Sigmoid colon (tissue), 7 donors: ENCODE measurements at places on chromosomes 3 and 15. TPM values are rescaled to one million over a fixed set of nuclear protein-coding genes. Genes with fewer than 3 reads are reported as not detected.

- no peak for DNase-seq
These were observed 864.9 kb downstream of the FHIT start for GRCh38 chr3:60386306-60386705.

DNA sequence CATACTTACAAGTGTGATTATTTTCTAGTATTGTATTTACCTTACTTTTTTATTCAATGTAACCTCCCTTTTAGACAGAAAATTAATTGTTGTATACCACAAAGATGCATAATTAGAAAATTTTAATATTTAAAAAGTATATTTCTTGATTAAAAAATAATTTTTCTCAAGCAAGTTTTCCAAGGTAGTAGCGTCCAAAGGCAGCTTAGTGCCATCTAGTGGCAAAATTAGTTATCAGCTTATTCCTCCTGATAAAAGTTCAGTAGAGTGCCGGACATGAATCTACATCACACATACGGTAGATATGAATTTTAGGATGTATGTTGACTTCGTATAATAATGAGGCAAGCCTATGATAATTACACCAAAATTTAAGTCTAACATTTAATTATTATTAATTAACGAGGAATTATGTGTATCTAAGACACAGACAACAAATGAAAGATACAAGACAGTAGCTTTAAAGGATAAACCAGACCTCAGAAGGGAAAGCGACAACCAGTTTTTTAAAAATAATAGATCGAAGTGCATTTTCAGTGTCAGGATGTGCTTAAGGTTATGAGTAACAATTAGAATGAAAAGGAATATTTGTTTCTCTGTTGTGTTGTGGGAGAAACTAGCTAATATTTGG is 405.9 kb downstream of the ROBO1 start:
- no peak for DNase-seq

DNA sequence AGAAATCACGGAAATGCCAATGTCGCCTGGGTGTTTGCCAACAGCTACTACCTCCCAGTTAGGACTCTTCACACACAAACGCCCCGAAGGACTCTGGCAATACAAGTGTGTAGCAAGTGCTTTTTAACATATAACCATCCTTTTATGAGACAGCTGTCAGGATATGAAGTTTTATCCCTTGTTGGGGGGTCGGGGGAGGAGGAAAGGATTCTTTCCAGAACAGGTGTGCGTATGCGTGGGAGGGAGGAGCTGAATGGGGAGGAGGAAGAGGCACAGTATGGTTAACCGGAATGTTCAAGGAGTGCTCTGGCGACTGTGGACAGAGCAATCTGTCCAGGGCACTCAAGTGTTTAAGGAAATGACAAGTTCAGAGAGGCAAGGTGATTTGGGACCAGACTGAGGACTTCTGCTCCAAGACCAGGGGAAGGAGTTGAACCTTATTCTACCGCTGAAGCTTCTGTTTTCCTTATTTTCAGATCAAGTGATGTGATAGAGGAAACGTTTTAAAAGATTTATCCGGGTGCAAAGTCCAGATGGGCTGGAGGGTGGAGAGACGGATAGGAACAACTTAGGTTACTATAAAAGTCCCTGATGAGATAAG is 1.3 kb downstream of the TSPAN3 start:
- DNase-seq: no peak

DNA sequence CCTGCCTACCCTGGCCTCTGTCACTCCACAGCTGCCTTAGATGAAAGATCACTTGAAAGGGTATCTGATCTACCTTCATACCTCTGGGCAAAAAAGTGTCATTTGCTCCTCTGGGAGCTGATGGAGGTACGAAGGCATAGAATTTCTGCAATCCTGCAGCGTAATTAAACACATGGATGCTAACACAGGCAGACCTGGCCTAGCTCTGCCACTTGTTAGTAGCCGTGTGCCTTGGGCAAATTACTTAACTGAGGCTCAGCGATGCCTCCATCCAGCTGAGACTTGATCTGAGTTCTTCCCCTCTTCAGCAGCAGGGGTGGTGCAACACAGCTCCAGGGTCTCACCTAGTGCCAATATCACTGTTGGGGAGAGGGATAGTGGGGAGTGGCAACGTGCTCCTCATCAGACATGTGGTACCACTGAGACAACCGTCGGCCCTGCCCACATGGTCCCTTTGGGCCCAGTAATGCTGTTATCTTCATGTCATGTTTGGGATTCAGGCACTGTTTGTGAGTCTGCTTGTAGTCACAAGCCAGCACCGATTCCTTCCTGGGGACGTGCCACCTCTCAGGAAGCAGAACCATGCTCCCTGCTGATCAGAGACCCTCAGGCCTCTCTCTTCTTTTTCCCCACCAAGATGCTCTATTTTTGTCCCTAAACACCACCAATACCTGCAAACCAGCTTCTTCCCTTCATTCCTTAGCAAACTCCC is 34.1 kb upstream of the PIAS1 start:
- DNase-seq: no peak

DNA sequence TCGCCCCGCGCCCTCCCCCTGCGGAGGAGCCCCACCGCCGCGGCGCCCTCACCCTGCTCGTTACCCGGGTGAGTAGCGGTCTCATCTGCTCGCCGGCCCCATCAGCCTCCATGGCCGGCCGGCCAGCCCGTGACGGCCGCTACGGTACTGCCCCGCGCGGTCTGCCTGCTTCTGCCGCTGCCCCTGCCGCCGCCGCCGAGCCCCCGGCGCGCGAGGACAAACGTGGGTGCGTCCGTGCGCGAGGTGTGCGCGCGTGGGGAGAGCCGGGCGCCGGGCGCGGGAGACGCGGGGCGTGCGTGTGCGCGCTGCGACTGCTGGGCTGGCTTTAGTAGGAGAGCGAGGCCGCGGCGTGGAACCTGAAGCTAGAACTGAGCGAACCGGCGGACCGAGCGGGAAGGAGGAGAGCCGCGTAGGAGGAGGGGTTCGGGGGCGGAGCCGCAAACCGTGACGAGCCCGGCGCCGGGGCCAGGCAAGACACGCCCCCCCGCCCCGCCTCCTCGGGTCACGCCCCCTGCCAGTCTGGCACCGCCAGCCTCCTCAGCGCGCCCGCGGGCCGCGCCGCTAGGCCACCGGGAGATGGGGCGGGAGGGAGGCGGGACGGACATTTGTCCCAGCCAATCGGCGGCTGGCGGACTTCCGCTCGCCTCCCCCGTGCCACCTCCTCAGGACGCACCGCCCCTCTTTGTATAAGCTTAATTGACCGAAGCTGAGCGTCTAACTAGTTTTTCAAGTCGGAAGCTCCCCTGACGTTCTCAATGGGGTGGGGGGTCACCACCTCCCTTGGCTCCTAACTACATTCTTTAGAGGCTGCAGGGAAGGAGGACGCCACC is at the start of gene SLC4A7:
TSS of gene SLC4A7 (minus strand) at position 370 of the 830 bp plus-strand sequence. CDS start at position 112, 258 bp downstream.
- peak; percentile 99 for DNase-seq

GRCh38 chr15:31214158-31214863 is 112.3 kb upstream of the KLF13 start:
- no peak for DNase-seq

DNA sequence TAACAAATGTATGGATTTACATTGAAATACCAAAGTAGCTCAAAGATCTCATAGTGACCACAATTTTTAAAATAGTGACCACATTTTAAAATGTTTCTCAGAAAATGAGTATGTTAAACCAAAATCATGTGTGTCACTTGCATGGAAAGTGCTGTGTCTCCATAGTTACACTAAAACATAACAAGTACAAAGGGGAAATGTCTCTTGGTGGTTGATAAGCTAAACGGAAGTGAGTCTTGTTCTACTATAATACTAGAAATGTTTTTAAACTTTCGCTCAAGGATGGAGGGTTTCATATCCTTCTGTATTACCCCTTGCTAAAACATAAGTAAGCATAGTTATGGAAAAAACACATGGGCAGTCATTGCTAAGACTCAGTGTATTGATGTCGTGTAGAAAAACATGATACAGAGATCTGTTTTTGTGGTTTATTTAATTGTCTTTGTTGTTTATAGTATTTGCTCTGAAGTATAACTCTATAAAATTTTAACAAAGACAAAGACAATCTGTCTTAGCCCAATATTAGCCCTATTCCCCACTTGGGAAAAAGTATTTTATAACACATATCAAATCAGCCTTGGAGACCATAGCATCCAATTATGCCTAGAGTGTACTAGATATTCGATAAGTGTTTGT is 27.0 kb upstream of the DENND4A start:
- no peak for DNase-seq

GRCh38 chr3:195715134-195715533 is 5.6 kb upstream of the MUC20 start:
- no peak for DNase-seq

DNA sequence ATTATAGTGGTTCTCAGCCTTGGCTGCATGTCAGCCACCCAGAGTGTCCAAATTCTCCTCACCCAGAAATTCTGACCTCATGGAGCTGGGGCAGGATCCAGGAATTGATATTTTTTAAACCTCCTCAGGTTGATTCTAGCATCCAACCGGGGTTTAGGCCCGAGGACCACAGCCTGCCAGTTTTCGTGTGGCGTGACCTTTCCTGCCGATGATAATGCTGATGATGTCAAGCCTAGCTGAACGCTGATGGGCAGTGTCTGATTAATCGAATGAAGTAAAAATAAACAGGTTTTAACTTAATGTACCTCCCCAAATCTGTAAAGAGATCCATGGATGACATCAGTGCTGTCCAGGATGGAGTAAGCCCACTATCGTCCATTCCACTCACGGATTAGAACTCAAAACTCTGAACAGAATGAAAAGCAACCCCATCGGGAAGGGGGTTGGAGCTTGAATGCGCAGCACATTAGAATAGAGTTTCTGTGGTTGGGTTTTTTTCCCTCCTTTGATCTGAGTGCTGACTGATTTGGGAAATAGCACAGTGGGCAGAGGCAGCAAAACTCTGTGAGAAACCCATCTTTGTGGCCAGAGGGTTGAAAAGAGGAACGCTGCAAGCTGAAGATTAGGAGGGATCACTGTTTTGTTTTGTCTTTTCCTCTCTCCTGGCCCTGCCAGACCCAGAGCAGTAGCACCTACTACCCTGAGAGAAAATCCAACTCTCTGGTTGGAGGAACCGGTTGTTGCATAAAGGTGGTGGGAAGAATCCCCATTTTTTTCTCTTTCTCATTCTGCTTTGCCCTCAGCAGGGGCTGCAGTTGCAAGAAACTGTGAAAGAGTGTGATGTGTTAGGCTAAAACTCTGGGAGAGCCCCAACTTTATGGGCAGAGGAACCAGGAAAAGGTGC is 153.9 kb downstream of the APBA2 start:
- DNase-seq: no peak

GRCh38 chr3:54264050-54264449 is 141.7 kb downstream of the CACNA2D3 start:
- DNase-seq: no peak

DNA sequence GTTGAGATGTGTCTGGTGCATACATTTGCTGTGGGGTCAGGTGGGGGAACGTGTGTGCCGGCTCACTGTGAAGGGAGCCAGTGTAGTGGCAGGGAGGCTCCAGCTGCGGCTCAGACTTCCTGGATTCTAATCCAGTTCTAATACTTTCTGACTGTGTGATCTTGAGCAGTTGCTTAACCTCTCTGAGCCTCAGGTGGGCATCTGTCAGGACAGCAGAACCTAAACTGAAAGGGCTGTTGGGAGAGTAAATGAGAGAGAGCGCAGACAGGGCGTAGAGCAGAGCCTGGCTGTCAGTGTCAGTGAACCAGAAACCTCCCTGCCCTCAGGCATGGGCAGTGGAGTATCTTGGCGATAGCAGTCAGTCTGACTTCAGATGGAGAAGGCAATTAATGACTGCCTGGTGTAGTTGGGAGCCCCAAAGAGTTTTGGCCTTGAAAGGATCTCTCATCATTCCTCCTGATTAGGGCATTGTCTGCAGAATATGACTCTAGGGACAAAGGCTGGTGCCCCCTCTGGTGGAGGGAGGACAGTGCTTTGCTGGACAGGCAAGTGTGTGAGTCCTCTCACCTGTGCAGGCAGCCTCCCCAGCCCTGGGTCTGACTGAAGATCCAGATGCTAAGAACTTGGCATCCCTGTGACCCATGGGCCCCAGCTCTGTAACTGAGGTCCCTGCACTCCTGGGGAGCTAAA is 9.6 kb downstream of the KBTBD13 start:
- DNase-seq: peak; percentile 64

GRCh38 chr15:73049564-73050215 is 2.6 kb upstream of the NEO1 start:
- DNase-seq: no peak

DNA sequence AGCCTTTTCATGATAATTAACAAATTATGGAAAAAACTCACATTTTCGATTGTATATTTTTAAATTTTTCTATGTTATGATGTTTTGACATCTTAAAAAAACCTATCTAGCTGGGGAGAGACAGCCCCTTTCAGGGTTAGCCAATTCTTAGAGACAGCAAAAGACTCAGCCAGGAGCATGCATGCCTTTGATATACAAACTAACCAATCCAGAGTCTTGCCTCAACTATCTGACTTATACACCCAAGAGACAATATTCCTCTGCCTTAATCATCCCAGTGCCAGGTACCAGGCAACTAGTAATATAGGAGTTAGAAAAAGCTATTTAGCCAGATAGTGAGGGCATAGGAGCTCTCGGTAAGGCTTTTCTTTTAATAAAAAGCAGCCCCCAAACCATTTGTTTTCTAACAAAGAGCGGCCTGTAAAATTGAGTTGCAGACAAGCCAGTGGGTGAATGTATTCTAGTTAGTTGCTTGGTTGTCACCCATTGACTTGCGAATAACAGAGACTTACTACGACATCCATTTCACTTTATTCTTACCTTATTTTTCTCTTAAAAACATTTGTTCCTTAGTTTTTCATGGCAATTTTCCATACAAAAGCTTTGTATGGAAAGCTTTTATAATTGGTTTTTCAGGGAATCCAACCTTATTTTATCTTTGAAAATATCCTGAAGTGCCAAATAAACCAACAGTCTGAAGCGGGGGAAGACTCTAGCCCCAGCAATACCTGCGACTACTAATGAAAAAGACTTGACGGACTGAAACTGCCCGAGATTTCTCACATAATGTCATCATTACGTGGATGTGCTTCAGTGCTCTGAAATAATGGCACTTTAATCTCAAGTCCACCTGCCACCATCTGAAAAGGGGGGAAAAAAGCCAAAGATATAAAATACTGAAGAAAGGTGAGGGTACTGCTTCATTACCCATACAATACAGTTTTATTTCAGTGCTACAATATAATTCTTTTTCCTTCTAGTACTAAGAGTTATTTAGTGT is 64.6 kb upstream of the ATP2C1 start:
- DNase-seq: no peak

ITGA11 gene
- 6.1 TPM for total RNA-seq

SI gene
- under 0.01 TPM for total RNA-seq

FEZF2 gene
- total RNA-seq: not detected

BMF gene
- 14.3 TPM for total RNA-seq

SPINK8 gene
- not detected for total RNA-seq

RNF7 gene
- total RNA-seq: 139 TPM

ESYT3 gene
- 15.1 TPM for total RNA-seq

GOLGA8S gene
- total RNA-seq: 0.33 TPM

PRR23B gene
- not detected for total RNA-seq
